Spleen (tissue), 13 donors: ENCODE measurements at places on chromosomes 4 and X.

DNA sequence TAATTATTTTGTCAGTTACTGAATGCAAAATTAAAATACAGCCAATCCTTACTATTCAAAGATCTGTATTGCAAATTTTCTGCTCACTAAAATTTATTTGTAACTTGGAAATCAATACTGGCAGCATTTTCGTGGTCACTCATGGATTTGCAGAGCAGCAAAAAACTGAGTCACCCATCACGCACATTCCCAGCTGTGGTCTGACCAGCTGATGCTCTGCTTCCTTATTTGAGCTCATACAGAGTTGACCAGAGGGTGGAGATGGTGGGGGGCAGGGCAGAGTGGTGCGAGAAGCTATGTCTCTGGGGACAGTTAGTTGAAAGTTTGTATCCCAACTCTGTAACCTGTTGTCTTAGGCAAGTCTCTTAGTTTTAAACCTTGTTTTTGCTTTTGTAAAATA lies 214.8 kb downstream of the SPCS3 start:
- H3K4me1 ChIP-seq = no peaks in the 10 kb centered on the region
- H3K4me3 ChIP-seq = no peak overlapping the region
- H3K27ac ChIP-seq = no peak overlapping the region

DNA sequence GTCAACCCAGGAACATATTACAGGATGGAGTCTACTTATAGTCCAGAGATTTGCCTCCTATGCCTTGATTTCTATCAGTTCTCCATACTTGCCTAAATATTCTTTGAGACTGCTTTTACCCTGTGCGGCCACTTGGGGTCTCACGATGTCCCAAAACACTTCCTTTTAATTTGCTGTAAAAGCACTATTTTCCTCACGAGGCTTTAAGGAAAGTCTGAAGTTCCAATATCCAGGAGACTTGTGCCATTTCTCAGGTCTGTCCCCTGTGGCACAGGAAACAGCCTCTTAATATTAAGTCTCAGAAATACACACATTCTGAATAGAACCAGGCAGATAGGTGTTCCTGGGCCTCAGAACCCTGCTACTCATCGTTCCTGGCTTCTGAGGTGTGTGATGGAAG lies 142.9 kb downstream of the TMEM164 start:
- no peaks in the 10 kb centered on the region for H3K27me3 ChIP-seq
- H3K4me3 ChIP-seq = no peak overlapping the region
- peaks cover 13% of the 10 kb centered on the region for H3K4me1 ChIP-seq
- DNase-seq = no peak

GRCh38 chr4:26003056-26003455 lies 89.0 kb downstream of the SMIM20 start:
- H3K27ac ChIP-seq = no peak overlapping the region
- H3K4me1 ChIP-seq = no peaks in the 10 kb centered on the region
- no peaks in the 10 kb centered on the region for H3K27me3 ChIP-seq
- H3K36me3 ChIP-seq = no peaks in the 10 kb centered on the region

DNA sequence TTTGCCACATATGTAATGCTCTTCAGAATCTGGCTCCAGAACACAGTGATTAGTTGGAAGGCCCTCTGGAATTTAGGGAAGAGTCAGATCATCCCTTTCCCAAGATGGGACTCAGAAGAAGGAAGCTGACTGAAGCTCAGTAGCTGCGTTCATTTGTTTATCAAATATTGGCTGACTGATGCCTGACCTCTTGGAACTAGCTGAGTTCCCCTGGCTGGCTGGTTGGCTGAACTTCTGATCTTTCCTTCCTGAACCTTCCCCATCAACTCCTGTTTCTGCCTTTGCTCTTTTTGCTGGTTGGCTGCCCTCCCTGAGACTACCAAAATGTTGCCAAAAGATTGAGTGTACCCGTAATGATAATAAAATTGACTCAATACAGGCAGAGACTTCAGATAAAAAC lies 866.5 kb upstream of the INTU start:
- H3K4me3 ChIP-seq = no peak overlapping the region
- DNase-seq = no peak
- no peaks in the 10 kb centered on the region for H3K36me3 ChIP-seq
- H3K4me1 ChIP-seq = no peaks in the 10 kb centered on the region
- no peaks in the 10 kb centered on the region for H3K27me3 ChIP-seq

DNA sequence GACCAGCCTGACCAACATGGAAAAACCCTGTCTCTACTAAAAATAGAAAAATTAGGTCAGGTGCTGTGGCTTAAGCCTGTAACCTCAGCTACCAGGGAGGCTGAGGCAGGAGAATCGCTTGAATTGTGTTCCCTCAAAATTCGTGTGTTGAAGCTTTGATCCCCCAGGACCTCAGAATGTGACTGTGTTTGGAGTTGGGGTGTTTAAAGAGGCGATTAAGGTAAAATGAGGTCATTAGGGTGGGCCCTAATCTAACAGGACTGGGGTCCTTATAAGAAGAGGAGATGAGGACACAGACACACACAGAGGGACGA lies 23.6 kb downstream of the SLC25A6 start:
- no peak overlapping the region for H3K4me3 ChIP-seq
- no peaks in the 10 kb centered on the region for H3K27me3 ChIP-seq
- no peaks in the 10 kb centered on the region for H3K36me3 ChIP-seq
- H3K4me1 ChIP-seq = no peaks in the 10 kb centered on the region
- H3K27ac ChIP-seq = no peak overlapping the region

DNA sequence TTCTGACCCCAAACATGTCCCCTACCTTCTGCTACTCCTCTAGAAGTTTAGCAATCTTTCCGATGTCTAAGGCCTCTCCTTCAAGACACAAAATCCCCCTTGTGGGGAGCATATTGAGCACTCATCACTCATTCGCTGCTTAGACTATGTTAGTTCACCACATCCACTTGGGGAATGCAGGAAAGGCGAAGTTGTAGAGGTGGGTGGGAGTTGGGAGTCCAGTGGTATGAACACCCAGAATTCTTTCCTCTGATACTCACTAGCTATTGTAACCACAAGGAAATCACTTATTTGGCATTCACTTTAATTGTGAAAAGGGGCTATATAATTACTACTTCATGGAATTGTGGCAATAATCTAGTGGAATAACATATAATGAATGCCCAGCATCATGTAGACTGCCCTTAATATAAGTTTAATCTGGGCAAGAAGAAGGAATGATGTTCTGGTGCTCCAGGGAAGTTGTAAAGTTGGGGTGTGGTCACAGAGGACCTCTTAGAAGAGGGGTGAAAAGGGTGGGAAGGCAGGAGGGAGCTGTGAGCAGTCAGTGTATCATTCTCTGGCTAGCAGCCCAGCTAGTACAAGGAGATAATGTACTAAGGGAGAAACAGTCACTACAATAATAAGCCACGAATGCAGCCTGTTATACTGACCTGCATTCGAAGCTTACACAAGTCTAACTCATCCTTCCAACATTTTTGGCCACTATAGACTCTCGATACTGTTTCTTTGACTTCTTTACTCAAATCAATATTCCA lies 468.2 kb upstream of the DIPK2B start:
- no peaks in the 10 kb centered on the region for H3K4me1 ChIP-seq
- no peak overlapping the region for H3K4me3 ChIP-seq
- no peaks in the 10 kb centered on the region for H3K36me3 ChIP-seq
- H3K27me3 ChIP-seq = no peaks in the 10 kb centered on the region
- no peak for DNase-seq
- no peak overlapping the region for H3K27ac ChIP-seq
